Cardiac septum (tissue), 1 donor: ENCODE measurements at places on chromosomes 12 and 14. TPM values are rescaled to one million over a fixed set of nuclear protein-coding genes. Genes with fewer than 3 reads are reported as not detected.

The SLC6A12 gene
- 2.7 TPM for total RNA-seq

- DNase-seq, result no peak
These were observed 96.1 kb downstream of the APAF1 start for GRCh38 chr12:98741196-98741555.

GRCh38 chr12:63124778-63125177, 26.2 kb downstream of the AVPR1A start:
- DNase-seq, result no peak

- no peak for DNase-seq
These were observed 16.1 kb upstream of the CCDC85C start for GRCh38 chr14:99619835-99620834.

GRCh38 chr14:98022541-98023520, 1225.6 kb downstream of the VRK1 start:
- DNase-seq, result no peak

GRCh38 chr12:6193853-6194815, 6.1 kb upstream of the CD9 start:
- no peak for DNase-seq

- DNase-seq, result no peak
These were observed 39.1 kb downstream of the CCDC85C start for GRCh38 chr14:99564926-99565259.

GRCh38 chr12:108449478-108449877, 65.6 kb upstream of the FICD start:
- DNase-seq, result no peak

- DNase-seq, result no peak
These were observed 47.4 kb downstream of the CALM1 start for GRCh38 chr14:90444077-90444696.

GRCh38 chr14:86430853-86431252, 900.9 kb downstream of the FLRT2 start:
- DNase-seq, result no peak

DNA sequence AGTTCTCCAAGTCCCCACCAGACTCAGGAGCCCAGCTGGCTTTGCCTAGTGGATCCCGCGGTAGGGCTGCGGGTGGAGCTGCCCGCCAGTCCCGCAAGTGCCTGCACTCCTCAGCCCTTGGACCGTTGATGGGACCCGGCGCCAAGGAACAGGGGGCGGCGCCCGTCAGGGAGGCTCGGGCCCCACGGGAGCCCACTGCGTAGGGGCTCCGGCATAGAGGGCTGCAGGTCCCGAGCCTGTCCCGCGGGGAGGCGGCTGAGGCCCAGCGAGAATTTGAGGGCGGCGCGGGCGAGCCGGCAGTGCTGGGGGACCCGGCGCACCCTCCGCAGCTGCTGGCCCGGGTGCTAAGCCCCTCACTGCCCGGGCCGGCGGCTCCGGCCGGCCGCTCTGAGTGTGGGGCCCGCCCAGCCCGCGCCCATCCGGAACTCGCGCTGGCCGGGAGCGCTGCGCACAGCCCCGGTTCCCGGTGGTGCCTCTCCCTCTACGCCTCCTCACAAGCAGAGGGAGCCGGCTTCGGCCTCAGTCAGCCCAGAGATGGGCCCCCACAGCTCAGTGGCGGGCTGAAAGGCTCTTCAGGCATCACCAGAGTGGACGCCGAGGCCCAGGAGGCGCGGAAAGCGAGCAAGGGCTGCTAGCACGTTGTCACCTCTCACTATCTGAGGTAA, 452.4 kb upstream of the LRFN5 start:
- DNase-seq, result no peak

DNA sequence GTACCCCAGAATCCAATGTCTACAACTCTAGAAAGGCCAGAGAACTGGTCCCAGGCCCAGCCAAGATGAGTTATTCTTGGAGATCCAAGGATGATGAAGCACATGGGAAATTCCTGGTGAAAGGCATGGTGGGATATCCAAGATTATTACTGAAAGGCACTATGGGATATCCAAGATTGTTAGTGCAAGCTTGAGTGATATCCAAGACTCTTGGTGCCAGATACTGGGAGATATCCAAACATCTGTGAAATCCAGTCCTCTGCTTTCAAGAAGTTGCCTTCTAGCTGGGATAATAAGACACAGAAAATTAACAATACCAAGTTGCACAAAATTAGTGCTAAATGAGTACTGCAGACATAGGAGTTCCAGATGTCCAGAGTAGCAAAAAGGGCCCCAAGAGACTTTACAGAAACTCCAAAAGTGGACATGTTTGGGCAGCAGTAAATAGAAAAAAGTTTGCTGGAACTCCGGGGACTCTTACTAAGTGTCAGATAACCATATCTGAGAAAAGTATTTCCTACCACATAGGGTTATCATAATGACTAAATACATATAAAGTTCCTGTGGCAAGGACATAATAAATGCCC, 34.6 kb downstream of the PHLDA1 start:
- no peak for DNase-seq
